Upper lobe of left lung (tissue), 6 donors: ENCODE measurements at places on chromosomes 11 and 22. TPM values are rescaled to one million over a fixed set of nuclear protein-coding genes. Genes with fewer than 3 reads are reported as not detected.

The OR2AT4 gene
- not detected for total RNA-seq

The LARGE2 gene
- 4.3 TPM for total RNA-seq

DNA sequence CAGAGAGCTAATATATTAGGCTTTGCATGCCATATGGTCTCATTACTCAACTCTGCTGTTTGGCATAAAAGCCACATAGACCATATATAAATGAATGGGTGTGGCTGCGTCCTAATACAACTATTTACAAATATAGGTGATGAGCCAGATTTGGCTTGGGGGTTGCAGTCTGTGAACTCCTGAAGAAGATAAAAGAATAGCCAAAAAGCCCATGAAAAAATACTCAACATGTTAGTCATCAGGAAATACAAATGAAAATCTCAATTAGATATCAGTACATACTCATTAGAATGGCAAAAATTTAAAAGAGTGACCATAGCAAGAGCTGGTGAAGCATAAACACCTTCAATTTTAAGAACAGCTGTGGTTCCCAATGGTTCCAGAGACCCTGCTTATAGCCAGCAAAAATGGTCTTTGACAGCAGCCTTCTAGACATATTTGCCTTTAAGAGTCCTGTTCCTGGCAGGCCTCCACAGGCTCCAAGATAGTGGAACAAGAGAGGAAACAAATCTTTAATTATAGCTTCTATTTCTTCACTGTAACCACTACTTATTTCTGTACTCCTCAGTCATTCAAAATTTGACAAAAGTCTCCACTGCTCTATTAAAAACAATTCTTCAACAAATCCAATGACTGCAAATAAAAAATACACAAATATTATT, 16.1 kb downstream of the C2CD3 start:
- DNase-seq: no peak

DNA sequence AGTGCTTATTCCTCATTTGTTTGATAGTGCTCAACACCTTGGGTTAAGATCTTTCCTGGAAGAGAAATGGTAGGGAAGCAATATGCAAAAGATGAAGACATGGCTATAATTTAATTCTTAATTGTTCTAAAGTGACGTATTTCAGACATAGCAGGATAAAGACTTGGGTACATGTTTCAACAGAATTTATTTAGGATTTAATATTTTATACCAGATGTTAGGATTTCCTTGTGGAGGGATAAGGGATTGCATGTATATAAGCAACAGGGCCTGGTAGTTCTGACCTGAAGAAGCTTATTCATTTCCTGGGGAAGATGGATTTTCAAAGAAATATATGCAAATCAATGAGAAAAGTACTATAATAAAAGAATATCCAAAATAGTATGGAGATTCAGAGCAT, 163.8 kb downstream of the FAT3 start:
- no peak for DNase-seq

DNA sequence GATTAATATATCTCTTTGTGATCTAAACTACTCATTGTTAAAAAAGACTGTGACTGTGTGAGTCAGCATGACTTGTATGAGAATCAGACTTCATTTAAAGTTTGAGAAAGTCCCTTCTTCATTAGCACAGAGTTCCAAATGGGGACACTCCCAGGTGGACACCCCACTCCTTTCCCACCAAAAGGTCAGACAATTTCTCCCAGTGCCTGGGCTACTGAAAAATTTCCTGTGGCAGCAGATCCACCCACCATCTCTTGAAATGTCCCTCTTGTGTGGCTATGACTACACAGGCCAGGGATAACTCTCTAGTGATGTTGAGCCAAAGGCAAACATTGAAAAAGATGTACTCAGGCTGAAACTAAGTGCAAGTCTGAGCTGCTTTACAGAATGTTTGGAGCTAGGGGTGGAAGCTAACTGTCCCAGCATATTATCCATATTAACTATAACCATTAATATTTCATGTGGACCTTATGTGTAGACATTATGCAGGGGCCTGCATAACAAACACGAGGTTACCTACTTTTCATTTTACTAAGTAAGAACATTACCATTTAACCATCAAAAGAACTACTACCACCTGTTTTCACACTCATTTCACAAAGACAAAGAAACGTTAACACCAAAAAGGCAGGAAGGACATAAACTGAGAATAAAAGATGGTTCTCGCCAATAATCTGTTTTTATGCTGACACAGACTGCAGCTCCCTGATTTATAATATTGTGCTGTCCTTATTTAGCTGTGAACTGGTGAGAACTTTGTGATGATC, 44.8 kb downstream of the MMP20 start:
- no peak for DNase-seq

DNA sequence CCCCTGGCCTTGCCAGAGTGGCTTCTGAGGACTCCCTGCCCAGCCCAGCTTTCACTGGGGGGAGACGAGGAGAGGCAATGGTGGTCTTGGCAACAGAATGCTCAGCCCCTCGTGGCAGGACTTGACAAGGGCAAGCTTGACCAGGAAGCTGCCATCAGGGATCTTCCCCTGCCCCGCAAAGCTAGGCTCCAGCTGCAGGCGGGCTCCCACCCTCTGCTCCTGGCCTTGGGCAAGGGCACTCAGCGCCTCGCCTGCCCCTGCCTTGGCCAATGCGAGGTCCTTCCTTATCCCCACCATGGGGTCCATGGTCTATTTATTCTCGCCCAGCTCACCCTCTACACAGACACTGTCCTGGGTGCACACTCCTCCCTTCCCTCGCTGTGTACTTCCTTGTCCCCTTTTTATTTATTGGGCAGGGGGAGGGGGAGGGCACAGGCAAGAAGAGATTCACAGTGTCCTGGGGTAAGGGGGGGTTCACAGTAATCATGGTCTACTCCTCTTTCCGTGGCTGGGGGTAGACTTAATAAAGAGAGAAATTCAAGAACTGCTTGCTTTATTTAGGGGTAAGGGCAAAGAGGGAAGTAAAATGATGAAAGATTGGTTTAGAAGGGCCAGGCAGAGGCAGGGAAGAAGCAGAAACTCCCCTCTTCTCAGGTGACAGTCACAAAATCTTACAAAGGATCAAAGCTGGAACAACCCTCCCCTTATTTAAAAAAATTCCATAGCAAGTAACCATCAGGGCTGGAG, 1.6 kb downstream of the GPHA2 start:
- no peak for DNase-seq
